ENCODE measurements at places on chromosomes 7 and 10.
A peak's percentile ranks its signal among the peaks of the same experiment; 100 is the strongest.

DNA sequence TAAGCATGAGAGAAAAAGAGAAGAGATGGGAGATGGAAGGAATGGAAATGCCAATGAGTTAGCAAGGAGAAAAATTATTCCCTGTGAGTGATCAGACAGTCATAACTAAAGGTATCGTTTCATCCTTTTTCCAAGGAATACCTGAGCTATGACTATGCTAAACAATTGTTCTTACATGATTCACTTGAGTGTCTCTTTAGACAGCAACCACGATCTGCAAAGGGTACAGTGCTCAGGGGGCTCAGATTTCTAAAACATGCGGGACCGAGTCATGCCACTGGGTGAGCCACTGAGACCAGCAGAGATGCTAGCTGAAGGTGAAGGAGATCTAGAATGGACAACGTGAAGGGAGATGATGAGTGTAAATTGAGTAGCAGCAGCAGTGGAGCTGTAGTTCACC, 78.0 kb upstream of the CTTNBP2 start:
- no peak for DNase-seq

DNA sequence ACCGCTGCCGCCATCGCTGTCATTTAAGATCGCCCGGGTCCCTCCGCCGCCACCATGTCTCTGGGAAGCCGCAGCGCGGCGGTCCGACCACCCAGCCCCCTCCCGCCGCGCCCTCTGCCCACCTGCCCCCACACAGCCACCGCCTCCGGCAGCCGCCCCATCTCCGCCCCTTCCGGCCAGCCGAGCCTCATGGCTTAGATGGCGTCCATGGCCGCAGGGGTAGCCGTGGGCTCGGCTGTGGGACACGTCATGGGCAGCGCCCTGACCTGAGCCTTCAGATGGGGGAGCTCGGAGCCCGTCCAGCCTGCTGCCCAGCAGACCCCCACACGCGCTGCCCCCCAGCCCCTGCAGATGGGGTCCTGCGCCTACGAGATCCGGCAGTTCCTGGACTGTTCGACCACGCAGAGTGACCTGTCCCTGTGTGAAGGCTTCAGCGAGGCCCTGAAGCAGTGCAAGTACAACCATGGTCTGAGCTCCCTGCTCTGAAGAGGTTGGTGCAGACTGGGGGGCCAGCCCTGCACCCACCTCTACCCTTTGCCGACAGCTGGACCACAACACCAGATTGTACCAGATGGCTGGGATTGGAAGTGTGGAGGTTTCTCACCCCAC, 38.0 kb upstream of the TARP start:
- peak; percentile 70 for DNase-seq

DNA sequence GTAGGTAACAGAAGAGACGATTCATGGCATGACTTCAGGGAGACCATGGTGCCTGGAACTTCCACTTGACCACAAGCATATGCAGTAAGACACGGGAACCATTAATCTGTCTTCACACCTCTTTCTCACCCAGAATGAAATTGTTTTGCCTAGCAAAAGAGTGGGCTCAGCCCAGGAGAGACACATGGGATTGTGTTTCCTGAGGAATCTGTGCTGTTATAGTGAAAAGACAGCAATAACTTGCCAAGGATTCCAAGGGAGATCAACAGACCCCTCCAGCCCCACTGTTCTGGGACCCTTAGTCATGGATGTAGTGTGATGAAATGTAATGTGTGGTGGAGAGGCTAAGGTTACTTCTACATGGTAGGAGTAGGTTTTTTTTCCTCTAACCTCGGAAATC, 192.5 kb upstream of the NPVF start:
- no peak for DNase-seq

DNA sequence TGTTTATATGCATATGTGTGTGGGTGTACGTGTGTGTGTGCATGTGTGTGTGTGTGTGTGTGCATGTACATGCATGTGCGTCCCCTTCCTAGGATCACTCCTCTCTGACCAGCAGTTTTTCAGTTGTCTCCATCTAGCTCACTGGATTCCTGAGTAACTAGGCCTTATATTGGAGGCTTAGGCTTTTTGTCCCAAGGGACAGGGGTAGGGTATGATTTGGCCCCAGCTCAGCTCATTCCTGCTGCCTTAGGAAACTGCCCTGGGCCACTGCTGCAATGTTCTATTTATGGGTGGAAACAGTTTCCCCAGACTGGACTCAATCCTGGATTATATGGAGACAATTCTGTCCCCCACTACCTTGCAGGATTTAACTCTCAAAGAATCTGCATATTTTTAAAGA, 68.8 kb upstream of the SDK1 start:
- DNase-seq = no peak

GRCh38 chr10:74406006-74406405, 255.0 kb downstream of the ADK start:
- DNase-seq = no peak

DNA sequence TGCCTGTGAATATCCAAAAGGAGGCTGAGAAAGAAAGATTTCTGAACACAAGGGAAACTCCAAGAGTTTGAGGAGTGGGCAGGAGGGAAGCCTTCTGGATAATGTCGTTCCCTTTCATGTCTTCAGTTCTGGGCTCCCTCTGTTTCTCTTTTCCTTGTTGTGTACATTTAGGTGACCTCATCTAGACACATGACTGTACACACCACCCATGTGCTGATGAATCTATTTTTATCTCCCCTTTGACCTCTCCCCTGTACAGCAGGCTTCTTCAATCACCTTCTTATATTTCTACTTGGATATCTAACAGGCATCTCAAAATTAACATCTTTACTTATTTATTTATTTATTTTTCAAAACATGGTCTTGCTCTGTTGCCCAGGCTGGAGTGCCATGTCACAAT, 363.1 kb downstream of the GATA3 start:
- DNase-seq = no peak

DNA sequence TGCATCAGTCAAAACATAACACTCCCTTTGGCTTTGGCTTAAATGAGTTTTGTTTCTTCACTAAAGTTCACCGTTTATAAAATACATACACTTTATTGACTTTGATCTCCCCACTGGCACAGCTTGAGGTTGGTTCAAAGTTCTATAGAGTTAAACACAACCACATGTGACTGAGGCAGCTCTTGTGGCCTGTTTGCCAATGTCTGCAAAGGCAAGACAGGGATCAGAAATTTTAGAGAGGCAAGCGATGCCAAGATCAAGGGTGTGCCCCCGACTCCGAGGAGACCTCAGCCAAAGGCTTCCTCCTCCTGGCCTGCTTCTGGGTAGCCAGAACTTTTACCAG, 129.8 kb upstream of the JCAD start:
- no peak for DNase-seq

- DNase-seq = no peak
These were observed 314.1 kb upstream of the SP4 start for GRCh38 chr7:21113609-21114415.

GRCh38 chr10:112960151-112960681, 10.2 kb downstream of the TCF7L2 start:
- no peak for DNase-seq

DNA sequence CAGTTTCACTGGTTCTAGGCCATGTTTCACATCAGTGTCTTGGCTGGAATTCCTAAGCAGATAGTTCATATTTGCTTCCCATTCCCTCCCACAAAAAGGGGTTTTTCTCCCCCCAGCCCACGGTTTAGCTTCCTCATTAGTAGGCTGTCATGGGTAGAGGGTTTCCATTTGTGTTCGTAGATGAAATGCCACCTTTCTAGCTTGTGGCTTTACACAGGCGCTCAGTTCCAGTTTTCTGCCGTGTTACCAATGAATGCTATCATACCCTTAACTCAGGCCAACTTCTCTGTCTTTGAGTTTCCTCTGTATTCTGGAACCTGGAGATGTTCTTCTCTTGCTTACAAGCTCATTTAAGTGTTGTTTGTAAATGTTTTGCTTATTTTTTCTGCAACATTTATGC, 26.8 kb downstream of the CALD1 start:
- no peak for DNase-seq

GRCh38 chr7:137696988-137697387, 149.8 kb downstream of the DGKI start:
- no peak for DNase-seq

GRCh38 chr10:69628891-69629290, 1.2 kb upstream of the FAM241B start:
- DNase-seq = no peak

DNA sequence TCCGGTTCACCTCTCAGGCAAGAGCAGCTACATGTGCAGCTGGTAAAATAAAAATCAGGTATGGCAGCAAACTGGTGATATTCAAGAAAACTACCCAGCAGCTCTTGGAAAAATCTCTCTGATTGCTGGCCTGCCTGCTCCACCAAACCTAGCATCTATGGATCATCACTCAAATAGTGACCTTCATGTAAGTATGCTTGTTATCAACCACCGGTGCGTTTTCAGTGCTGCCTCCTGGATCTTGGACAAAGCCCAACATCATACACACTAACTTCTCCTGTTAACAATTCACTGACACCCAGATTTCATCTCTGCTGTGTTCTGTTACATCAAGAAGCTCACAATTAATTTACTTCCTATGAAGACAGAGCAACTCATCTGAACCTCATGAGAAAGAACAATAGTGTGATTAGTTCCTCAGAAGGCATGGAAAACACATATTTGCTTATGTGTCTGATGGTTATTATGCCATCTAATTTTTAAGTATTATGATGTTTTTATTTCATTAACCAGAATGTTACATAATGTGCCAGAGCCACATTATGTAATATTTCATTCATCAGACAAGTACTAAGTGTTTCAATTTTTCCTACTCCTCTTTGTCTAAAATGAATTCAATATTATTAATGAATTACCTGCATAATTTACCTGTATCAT, 8.8 kb downstream of the CDK6 start:
- DNase-seq = no peak

DNA sequence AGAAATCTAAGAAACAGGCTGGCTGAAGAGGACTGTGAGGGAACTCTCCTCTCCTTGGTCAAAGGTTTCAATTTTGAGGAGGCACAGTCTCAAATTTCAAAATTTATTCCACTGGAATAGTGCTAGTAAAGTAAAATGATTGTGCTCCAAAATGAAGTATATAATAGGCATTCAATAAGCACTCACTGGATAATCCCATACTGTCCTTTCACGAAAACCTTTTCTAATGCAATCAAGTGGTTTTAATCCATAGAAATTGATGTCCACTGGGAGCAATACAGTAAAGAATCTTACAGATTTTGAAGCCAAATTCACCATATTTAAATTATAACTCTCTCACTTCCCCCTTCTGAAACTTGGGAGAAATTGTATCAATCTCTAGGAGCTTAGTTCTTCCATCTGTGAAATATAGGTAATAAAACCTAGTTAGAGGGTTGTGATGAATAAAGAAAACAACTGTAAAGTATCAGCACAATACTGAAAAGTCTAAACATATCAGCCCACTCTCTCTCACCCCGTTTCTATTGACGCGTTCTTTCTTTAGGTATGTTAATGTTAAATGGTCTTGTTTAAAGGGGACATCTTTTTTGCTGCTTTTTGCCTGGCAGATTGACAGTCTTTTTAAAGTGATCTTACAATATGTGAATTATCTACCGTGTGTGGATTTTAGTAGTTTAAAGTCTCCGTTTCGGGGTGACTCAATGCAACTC, 40.8 kb upstream of the LRRN3 start:
- DNase-seq = no peak

GRCh38 chr7:81604075-81604807, 165.6 kb downstream of the HGF start:
- DNase-seq = no peak

- peak; percentile 50 for DNase-seq
These were observed 227.8 kb downstream of the CELF2 start for GRCh38 chr10:11245510-11245909.

- DNase-seq = no peak
These were observed 55.8 kb downstream of the CDHR3 start for GRCh38 chr7:106018566-106019469.

- DNase-seq = no peak
These were observed 274.4 kb downstream of the IPMK start for GRCh38 chr10:57993302-57993701.

- no peak for DNase-seq
These were observed 74.0 kb upstream of the CARD11 start for GRCh38 chr7:3117488-3118231.

- DNase-seq = no peak
These were observed 191.3 kb upstream of the CDCA7L start for GRCh38 chr7:22137026-22137425.

GRCh38 chr7:81605493-81605892, 164.4 kb downstream of the HGF start:
- no peak for DNase-seq

- no peak for DNase-seq
These were observed 65.0 kb upstream of the CFAP46 start for GRCh38 chr10:133007360-133007858.

GRCh38 chr7:102079140-102080018, 207.3 kb upstream of the SH2B2 start:
- DNase-seq = no peak

GRCh38 chr7:106329971-106330733, 45.4 kb upstream of the NAMPT start:
- DNase-seq = no peak

GRCh38 chr7:131011976-131012375, 278.0 kb upstream of the KLF14 start:
- no peak for DNase-seq

DNA sequence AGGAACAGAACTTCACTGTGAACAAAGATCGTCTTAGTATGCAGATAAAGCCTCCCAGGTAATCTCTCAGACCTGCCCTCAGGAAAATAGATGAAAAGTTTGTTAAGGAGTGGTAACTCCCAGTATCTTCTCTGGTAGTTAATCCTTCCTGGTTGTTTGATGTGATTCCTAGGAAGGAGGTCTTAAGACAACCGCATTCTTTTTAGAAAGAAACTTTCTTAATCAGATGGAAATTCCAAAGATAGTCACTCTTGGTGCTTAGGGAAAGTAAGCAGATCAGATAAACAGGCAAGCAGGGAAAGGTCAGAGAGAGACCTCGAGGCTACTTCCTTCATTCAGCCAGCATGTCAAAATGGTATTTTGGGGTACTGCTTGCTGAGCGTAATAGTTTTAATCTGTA, 30.5 kb upstream of the ARMC3 start:
- no peak for DNase-seq

DNA sequence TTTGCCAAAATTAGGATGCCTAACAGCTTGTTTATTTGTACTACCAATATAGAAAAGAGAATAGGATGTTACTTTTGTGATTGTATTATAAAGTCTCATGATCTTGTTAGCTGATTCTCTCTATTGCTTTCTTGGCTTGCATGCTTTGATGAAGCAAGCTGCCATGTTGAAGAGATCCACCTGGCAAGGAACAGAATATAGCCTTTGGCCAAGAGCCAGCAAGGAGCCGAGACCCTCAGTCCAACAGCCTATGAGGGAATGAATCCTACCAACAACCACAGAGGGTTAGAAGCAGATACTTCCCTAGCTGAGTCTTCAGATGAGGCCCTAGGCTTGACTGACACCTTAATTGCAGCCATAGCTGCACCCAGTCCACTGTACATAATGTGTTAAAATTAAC, 41.2 kb downstream of the NEUROD6 start:
- no peak for DNase-seq

DNA sequence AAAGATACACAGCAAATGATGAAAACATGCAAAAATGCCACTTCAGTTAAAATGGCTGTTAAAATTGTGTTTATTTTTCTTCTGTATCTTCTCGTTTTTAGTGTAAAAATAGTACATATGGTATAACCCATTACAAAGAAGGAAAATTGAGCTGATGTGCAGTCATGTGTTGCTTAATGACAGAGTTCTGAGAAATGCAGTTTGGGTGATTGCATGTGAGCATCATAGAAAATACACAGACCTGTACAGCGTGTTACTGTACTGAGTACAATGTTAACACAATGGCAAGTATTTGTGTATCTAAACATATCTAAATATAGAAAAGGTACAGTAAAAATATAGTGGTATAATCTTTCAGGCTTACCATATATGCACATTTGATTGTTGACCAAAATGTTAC, 7.3 kb downstream of the DMTF1 start:
- DNase-seq = peak; percentile 29

GRCh38 chr10:21506351-21506750, 19.1 kb downstream of the SKIDA1 start:
- no peak for DNase-seq

All from GM06990 (cell line).